ENCODE measurements at places on chromosomes 3 and 15.

GRCh38 chr15:80992006-80992405 lies 2.4 kb upstream of the MESD start:
- no peak for DNase-seq

DNA sequence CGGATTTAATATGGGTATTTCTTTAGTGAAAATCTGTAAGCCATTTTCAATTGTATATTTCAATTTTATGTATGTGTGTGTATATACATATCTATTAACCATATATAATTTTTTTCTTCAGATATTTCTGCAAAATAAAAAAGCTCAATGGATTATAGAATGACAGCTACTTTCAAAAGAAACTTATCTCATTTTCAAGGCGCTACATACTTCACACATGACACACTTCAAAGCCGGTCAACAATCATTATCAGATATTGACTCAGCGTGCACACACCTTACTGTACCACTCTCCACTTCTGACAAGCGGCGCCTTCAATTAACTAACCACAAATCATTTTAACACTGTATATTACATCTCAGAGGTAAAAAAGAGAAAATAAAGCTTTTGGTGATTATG lies 39.6 kb downstream of the ATP13A3 start:
- DNase-seq, result no peak

GRCh38 chr3:194808640-194809097 lies 123.0 kb downstream of the FAM43A start:
- no peak for DNase-seq

DNA sequence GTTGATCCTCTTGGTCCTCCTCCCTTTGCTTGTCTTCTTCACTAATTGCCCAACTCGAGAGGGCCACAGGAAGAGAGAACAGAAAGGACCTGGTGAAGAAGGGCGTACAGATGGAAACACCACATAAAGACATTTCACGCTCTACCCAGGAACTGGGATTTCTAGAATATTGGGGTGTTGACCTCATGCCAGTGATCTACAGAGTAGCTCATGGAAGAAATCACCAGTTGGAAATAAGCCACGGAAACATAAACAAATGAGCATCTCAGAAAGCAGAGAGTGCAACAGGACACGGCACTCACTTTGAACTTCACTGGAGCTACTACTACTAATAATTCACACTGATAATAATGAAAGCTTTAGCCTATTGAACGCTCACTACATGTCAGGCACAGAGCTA lies 84.6 kb upstream of the ARHGEF3 start:
- DNase-seq, result no peak

DNA sequence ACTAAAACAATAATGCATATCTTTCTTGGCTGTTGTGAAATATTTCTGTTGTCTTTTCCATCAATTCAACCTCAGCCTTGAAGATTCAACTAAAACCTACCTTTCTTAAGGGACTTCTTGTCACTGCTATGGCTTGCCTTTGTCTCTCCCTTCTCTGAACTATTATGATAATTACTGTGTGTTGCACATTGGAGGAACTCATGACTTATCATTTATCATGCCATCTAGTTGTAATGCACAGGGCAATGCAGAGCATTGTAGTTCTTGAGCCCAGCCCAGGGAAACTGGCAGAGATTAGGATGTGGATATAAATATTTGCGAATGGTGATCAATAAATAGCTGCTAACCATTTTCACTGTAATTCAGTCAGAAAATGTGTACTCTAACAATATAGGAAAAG lies 427.1 kb upstream of the FRG2C start:
- no peak for DNase-seq

All from NCI-H187 (cell line).